ENCODE measurements at places on chromosomes 4 and X.

DNA sequence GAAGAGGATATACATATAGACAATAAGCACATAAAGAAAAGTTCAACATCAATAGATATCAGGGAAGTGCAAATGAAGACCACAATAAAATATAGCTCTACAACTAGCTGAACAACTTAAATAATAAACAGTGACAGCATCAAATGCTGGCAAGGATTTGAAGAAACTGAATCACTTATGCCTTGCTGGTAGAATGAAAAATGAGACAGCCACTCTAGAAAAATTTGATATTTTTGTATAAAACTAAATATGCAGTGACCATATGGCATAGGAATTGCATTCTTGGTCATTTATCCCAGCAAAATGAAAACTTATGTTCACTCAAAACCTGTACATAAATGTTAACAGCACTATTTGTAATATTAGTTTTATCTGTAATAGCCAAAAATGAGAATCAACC is 1102.0 kb downstream of the C4orf33 start:
- DNase-seq: no peak

DNA sequence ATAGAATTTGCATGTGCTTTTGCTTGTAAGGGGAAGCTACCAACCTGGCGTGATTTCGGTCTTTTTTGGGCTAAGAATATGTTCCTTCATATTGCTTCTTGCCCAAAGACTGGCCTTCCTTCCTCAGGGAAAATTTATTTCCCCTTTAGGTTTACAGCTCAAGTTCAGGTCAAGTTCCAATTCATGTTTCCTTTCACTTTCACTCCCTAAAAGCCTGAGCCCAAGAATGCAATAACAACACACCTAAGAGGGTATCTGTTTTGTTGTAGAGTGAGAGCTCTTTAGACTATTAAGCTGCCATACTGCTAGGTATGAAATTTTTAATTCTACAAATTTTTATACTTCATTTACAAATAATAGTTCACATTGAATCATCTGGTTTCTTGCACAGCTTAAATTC is 299.6 kb downstream of the TLL1 start:
- no peak for DNase-seq

GRCh38 chr4:72991873-72992272 is 77.6 kb downstream of the COX18 start:
- no peak for DNase-seq

DNA sequence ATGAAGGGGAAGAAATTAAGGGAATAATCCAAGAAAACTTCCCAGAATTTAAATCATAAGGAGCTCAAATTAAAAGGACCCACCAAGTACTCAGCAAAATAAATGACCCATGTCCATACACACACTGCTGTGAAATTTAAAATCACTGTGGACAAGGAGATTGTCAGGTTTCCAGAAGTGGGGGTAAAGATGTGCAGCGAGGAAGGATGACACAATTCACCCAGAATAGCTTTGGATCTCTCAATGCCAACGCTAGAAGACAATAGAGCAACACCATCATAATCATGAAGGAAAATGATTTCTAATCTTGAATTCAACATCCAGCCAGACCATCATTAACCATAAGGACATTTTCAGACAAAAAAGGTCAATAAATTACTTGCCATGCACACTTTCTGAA is 65.7 kb downstream of the CASK start:
- no peak for DNase-seq

- DNase-seq: no peak
Observed at GRCh38 chr4:119672938-119673337, 44.3 kb upstream of the PDE5A start.
